ENCODE measurements at places on chromosomes 13 and 19.

DNA sequence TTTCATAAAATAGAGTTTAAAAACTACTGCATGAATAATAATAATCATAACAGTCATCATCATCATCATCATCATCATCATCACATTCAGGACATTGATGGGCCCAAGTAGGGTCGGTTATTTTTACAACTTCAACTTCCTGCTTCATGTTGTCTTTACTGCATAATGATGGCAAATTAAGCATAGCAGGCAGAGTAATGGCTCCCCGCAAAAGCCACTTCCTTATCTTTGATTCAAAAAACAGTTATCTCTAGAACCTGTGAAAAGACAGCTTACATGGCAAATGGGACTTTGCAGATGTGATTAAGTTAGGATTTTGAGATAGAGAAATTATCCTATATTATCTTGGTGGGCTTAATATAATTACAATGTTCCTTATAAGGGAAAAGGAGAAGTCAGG is 792.9 kb downstream of the LIG4 start:
- DNase-seq: no peak

DNA sequence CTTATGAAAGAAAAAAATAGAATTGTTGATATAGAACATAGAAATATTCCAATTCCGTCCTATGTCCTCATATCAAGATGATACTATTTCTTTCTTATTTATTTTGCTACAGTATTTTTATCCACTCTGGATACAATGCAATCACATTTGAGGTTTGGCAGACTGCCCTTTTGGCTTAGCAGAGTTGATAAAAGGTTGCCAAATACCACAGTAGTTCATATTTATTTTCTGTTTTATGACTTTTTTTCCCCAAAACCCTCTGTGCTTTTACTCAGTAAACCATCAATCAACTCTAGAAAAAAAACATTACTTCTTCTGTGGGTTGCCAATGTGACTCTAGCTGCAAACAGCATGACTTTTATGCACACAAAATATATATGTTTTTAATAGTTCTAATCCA is 424.5 kb downstream of the PCDH9 start:
- DNase-seq: peak; percentile 39

DNA sequence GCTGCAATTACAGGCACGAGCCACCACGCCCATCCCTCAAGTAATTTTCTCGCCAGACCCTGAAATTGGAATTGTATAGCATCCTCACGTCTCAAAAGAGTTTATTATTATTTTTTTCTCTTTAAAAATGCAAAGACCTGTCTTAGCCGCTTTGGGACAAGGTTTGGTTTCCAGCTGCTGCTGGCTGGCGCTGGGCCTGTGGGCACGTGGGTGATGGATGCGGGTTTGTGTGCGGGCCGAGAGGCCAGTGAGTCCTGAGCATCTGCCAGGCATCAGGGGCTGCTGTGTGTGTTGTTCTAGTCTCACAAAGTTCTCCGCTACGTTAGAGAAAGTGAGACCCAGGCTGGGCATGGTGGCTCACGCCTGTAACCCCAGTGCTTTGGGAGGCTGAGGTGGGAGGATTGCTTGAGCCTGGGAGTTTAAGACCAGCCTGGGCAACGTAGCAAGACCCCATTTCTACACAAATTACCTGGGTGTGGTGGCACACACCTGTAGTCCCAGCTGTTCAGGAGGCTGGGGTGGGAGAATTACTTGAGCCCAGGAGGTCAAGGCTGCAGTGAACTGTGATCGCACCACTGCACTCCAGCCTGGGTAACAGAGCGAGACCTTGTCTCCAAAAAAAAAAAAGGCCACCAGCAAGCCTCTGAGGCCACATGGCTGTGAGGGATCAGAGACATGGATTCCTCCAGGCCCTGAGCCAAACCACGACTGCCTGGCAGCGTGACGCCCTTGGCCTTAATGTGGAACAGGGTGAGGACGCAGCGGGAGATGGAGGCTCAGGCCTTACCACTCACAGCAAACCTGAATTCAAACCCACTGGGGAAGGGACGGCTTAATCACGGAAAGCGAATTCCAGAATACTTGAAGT is 4.7 kb upstream of the TMPRSS9 start:
- no peak for DNase-seq

DNA sequence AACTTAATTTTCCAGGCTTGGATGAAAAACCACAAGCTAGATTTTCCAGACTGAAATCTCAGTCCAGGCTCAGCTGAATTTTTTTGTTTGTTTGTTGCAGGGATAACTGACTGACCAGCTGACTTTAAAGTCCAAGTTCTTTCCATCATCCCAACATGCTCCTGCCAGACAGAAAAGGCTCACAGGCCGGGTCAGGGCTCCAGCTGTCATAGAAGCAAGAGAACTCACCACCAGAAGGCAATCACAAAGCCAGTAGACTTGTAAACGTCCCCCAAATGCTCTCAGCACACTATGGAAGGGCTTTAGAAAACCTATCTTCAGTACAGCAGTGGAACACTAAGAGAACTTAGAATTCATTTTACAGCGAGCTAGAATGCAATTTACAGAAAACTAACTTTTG is 25.5 kb downstream of the DCLK1 start:
- no peak for DNase-seq

DNA sequence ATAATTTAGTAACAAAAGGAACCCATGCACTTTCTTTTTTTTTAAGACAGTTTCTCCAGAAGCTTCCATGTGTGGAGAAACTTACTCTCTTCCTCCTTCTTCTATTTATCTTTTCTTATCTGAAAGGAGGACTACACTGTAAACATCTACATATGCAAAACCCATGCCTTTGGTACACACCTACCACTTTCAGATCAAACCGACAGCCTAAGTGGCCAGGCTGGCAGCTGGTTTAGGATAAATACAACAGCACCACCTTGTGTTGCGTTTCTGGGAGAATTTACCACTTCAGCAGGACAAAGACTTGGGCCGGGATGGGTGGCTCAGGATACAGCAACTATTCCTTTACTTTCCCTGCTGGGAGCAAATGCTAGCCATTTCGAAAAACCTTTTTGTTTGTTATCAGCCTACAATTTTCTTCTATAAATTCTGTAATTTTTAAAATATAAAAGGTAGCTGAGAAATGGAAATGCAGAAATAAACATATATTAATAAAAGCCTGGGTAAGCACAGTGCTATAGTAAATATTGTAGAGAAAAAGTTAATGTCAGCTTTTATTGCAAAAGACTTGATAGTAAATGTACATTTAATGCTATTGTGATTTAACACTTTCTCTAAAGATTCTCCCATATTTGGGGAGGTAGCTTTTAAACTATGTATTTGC is 94.0 kb upstream of the RFC3 start:
- DNase-seq: peak; percentile 78

GRCh38 chr13:98490195-98490836 is 86.6 kb downstream of the STK24 start:
- no peak for DNase-seq

GRCh38 chr13:108981407-108981806 is 352.0 kb downstream of the MYO16 start:
- DNase-seq: no peak

- DNase-seq: no peak
Measured at GRCh38 chr19:48455171-48455907, at the start of gene KCNJ14. KCNJ14 (plus strand) TSS chr19:48455574; CDS start chr19:48461725, 6,151 bp downstream.

GRCh38 chr19:19274716-19275565 is 1.8 kb upstream of the TM6SF2 start:
- no peak for DNase-seq

DNA sequence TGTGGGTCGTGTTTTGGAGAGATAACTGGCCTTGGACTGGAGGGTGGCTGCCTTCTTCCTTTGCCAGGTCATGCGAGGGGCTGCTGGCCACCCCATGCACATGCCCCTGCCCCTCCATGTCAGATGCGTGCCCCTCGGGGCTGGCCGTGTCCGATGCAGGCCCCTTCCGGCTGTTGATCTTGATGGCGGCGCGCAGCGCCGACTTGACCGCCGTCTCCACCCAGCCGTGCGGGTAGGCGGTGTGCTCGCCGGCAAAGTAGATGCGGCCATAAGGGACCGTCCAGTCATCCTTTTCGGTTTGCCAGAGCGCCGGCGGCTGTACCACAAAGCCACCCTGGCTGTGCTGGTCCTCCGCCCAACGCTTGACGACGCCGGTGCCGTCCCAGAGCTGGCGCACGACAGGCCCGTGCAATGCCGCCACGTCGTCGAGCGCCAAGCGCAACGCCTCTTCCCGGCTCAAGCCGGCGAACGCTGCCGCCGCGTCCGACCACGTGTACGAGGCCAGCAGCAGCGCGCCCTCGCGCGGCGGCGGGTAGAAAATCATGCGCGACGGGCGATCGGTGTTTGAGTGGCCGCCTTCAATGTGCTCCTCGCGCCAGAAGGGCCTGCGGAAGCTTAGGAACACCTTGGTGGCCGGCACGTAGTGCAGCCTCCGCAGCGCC is 6.9 kb downstream of the IL4I1 start:
- DNase-seq: peak; percentile 43

Measured in fibroblast of the conjunctiva (primary cell).